HFFc6 (cell line): ENCODE measurements at places on chromosomes 3 and 15. TPM values are rescaled to one million over a fixed set of nuclear protein-coding genes. Genes with fewer than 3 reads are reported as not detected.
A peak's percentile ranks its signal among the peaks of the same experiment; 100 is the strongest.

Gene GRAMD2A
- total RNA-seq: 0.07 to 0.13 TPM in 2 of 3 replicates, not detected in the other

GRCh38 chr3:155069729-155070128 lies 10.4 kb upstream of the MME start:
- peak; percentile 24 for DNase-seq

DNA sequence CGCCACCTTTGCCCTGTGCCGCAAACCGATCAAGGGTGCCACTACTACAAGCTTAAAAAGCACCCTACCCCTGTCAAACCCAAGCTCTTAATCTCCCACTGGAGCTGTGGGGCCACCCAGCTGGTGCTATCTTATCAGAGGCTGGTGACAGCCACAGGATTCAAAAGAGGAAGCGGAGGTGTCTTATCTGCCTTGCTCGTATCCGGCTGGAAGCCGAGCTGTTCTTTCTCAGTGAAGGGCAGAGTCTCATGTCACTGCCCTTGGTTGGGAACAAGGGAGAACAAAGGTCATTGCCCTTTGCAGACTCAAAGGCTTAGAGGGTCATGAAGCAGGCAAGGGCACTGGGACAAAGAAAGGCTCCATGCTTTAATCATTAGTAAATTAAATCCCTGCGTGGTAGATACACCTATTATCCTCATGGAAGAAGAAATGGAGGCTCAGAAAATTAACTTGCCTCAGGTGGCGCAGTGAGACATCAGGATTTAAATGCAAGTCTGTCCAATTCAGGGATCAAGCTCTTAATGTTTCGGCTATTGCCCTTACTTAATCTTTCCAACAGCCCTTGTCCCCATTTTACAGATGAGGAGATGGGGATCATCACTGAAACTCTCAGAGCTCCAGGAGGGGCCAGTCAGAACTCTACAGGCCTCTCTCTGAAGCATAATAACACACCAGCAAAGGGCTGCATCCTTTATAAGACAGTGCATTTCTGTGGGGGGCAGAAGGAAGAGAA lies 360.0 kb upstream of the PROK2 start:
- DNase-seq: no peak

GRCh38 chr3:123300583-123300982 lies 98.8 kb downstream of the SEC22A start:
- no peak for DNase-seq

DNA sequence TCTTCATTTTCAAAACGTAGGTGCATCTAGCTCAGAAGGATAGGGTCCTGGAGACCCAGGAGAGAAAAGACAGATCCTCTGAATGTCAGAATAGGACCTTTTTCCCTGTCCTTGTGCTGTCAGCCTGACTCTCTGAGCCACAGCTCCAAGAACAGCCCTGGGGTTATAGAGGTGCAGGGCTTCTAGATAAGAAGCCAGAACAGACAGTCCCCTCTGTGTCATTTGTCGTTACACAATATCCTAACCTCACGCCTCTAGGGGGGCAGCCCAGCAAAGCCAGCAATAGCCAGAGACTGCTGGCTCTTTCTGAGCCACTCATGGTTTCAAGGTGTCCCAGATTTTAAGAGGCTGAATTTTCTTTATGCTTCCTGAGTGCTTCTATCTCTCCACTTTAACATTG lies 153.2 kb upstream of the THBS1 start:
- no peak for DNase-seq

- no peak for DNase-seq
Observed at GRCh38 chr15:87849181-87849580, 407.4 kb downstream of the NTRK3 start.

Gene SLC22A14
- 0.13 TPM in 1 of 3 replicates, not detected in the others for total RNA-seq

DNA sequence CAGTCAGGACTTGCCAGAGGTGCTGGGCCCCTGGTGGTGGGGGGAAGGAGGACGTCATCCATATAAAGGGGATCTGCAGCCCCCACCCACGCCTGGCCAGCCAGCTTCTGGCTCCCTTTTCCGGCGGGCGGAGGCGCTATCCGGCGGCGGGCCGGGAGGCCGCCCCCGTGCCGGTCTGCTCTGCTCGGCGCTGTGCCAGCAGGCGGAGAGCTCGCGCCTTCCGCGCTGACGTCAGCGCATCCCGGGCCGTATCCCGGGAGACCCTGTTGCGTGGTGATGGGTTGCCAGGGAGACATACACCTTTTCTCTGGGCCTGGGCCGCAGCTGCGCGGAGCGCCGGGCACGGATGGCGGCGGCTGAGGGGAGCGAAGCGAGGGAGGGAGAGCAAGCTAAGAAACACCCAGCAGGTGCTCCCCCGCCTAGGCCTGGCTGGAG lies 1.1 kb downstream of the FAM131A start:
- no peak for DNase-seq

DNA sequence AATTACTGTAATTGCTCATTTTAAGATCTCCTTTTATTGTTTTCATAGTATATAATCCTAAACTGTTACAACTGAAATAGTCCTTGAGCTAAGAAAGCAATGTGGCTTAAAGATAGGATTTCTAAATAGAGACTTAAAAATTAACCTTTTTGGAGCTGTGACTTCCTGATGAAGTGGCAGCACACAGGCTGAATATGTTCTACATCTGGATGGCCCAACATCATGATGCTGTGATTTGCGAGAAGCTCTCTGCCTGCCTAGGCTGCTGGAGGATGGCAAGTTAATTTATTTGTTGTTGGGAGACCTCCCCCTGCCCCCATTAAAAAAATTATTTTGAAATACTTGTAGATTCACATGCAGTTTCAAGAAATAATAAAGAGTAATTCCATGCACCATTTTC lies 134.5 kb downstream of the IGF1R start:
- DNase-seq: no peak

DNA sequence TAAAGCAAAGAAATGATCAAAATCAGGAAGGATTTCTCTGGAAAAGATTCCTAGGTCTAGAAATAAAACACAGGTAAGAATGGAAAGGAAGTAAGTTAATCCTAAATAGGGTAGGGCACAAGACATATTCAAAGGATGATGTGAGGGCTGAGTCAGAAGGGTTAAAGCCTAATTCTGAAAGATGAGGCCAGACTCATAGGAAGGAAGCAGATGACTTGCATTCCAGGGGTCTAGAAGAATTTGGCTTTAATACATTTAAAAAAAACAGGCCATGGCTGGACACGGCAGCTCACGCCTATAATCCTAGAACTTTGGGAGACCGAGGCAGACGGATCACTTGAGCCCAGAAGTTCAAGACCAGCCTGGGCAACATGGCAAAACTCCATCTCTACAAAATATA lies 3.2 kb downstream of the SSR3 start:
- DNase-seq: peak; percentile 80

Gene STRIT1
- not detected in 3 replicates for total RNA-seq

GRCh38 chr3:78918361-78919020 lies 849.3 kb downstream of the ROBO1 start:
- DNase-seq: no peak

DNA sequence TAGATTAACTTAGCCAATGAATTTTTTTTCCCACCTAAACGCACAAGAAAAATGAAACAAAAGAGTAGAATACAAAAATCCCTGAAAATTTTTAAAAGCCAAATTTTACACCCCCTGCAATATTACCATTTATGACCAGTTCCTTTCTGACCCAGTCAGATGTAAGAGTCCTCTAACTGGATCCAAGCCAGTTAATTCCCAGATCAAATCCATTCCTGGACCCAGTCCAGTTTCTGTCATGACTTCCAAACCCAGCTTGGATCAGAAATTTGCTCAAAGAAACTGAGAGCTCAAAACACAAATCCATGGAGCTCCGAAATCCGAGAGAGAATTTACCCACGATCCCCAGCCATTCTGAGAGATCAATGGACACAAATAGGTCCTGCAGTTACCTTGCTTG lies 17.0 kb upstream of the ALDH1L1 start:
- DNase-seq: no peak

DNA sequence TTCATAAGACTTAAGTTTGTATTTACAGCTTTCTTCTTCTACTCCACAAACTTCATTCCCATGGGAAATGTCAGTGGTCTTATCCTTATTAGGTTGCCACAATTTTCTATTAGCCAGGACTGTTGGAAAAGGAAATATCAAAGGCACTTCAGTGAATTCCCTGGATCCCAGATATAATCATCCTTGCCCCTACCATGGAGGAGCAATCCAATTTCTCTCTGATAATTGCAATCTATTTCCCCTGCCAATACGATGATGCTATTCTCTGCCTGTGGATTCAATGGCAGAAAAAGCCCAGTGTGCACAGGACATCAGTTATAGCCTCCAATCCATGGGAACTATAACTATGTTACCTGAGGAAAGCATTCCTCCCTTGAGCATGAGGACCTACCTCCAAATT lies 536.4 kb upstream of the UBE2E2 start:
- no peak for DNase-seq

- DNase-seq: no peak
Observed at GRCh38 chr3:146796078-146796477, 190.9 kb upstream of the PLSCR5 start.

GRCh38 chr3:186633481-186633880 lies 6.7 kb upstream of the FETUB start:
- DNase-seq: no peak

DNA sequence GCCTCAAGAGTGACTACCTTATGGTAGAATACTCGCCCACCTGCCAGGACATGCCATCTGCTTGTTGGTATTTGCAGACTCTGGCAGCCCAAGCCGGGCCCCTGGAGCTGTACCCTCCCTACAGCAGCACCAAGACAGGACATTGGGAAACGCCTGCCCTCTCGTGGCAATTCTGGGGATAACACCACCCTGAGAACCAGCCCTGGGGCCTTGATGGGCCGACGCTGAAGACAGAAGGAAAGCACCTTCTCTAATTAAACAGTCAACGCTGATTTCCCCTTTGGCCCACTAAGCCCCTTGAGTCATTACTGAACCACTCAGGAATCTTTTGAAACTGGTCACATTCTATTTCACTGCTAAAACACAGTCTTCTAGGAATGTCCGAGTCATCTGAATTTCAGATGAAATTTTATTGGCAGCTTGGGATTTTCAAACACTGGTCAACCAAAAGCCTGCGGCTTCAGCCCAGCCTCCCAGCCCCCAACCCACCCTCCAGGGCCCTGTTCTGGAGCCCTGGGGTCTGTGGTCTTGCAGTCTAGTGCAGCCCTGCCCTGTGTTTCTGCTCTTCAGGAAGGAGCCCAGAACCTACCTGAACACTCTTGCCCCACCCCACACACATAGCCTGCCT lies 91.3 kb downstream of the TMEM266 start:
- peak; percentile 90 for DNase-seq

GRCh38 chr3:186515125-186515524 lies 29.1 kb downstream of the CRYGS start:
- no peak for DNase-seq

Gene DNAH12
- total RNA-seq: 0.05 to 0.15 TPM (median 0.07 TPM) in 3 replicates

DNA sequence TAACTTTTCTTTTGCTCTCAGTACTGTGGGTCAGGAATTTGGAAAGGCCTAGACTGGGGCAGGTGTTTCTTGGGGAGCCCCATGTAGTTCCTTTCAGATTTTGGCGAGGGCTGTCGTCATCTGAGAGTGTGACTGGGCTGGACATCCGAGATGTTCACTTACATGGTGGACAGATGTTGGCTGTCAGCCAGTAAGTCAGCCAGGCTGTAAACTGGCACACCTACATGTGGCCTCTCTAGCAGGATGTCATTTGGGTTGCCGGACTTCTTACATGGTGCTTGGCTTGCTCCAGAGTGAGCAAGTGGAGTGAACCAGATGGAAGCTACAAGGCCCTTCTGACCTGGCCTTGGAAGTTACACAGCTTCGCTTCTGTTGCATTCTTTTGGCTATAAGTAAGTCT lies 20.7 kb downstream of the TATDN2 start:
- DNase-seq: no peak

Gene GOLGA8S
- total RNA-seq: 0.06 to 0.08 TPM in 2 of 3 replicates, not detected in the other

DNA sequence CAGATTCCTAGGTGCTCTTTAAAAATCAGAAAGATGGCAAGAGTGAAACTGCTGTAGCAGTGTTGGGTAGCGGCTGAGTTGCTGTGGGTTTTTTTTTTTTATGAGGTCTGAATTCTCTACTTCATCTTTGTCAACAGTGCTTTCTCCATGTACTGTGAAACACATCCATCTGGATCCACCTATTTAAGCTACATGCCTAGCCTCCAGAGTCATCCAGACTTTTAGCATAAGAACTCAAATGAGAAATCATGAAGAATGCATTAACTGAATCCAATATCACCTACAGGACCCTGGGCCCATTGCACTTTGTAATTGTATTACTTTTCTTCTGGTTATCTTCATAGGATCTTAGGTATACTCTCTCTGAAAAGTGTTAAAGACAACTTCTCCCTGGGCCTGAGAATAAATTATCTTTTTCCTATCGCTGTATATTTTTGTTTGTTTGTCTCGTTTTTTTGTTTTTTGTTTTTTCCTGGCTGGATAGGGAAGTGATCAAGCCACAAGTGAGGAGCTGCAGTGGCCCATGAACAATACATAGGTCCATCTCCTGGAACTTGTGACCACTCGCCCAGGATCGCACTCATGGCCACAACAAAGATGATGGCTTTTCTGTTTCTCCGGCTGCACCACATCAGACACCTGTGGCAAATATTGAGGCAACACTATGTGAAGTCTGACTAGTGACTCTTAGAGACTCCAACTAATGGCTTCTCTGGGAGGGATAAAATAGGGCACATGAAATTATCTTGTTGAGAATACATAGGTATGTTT lies 609.9 kb upstream of the AGTR1 start:
- DNase-seq: no peak

DNA sequence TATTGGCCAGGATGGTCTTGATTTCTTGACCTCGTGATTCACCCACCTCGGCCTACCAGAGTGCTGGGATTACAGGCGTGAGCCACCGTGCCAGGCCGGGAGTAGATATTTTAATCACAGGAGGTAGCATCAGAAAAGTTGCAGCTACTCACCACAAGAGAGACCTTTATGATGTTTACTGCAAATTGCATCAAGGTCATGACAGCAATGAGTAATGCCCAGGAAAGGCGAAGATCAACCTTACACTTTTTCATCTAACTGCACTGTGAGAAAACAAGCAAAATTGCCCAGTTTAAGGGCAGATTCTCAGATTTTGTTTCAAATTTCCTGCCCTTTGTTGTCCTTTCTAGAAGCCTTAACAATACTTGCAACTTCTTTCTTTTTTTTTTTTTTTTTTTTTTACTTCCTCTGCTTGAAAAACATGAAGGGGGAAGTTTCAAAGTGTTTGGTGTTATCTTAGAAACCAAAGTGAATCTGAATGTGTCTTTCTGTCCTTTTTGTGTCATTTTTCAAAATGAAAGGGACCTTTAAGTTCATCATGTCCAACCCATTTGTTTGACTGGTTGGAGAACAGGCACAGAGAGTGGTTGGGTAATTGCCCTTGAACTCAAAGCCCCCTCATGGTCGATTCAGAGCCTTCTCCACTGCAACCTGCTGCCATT lies 25.0 kb downstream of the TGFBR2 start:
- peak; percentile 32 for DNase-seq
